ENCODE measurements at places on chromosomes 1 and 21.

DNA sequence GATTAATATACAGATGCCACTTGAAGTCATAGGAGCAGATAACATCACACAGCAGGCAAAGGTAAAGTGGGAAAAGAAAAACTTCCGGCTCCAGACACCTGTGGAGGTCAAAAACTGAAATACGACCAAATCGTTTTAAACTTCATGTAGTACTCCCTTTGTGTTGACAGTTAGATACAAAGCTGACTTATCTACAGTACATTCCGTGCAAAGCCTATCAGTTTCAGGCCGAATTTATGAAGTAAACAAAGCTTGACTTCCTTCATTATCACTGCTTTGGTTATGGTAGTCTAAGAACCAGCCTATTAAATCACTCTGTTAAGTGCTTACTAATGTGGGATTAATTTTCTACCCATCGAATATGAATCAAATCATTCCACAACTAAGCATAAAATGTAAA, 156.3 kb downstream of the SMYD3 start:
- no peak for DNase-seq

DNA sequence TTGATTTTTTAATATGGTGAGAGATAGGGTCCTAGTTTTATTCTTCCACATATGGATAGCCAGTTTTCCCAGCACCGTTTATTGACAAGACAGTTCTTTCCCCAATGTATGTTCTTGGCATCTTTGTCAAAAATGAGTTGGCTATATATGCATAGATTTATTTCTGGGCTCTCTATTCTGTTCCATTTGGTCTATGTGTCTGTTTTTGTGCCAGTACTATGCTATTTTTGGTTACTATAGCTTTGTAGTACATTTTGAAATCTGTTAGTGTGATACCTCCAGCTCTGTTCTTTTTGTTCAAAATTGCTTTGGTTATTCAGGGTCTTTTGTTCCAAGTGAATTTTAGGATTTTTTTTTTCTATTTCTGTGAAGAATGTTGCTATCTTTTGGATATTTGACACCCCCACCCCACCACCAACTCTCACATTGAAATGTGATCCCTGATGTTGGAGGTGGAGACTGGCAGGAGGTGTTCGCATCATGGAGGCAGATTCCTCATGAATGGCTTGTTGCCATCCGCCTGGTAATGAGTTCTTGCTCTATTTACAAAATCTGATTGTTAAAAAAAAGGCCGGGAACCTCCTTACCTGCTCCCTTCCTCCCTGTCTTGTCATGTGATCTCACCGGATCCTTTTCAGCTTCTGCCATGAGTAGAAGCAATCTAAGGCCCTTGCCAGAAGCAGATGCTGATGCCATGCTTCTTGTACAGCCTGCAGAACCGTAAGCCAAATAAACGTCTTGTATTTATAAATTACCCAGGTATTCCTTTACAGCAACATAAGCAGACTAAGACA, 54.8 kb upstream of the KRTAP19-8 start:
- no peak for DNase-seq

- no peak for DNase-seq
Observed at GRCh38 chr1:209648931-209649776, 3.1 kb downstream of the LAMB3 start.

DNA sequence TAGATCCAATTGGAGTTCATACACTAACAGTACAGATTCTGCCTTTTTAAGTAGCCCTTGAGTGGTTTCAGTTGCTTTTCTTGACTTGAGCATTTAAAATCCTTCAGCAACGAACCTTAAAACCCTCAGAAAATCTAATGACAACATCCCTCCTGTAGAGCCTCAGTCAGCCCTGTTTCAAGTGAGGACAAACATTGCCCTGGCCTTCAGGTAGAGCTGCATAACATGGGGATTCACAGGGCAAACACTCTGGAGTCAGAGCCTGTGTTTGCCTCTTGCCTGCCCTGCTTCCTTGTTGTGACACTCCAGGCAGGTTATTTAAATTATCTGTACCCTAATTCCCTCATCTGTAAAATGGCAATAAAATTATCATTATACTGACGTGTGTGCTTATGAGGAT, 96.1 kb upstream of the KCNA3 start:
- no peak for DNase-seq

DNA sequence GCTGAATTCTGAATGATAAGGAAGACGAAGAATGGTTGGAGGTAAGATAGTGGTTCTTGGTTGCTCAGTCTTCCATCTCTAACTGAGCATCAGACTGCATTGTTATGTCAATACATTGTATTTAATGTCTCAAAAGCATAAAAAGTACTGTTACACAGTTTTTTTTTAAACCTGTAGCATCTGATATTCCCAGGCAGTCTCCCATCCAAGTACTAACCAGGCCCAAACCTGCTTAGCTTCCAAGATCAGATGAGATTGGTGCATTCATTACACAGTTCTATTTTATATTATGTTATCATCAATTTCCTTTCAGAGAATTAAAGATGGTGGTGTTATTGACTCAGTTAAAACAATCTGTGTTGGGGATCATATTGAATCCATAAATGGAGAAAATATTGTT, 48.9 kb downstream of the GIPC2 start:
- no peak for DNase-seq

GRCh38 chr1:20507248-20507563, 745 bp downstream of the MUL1 start:
- DNase-seq: no peak

DNA sequence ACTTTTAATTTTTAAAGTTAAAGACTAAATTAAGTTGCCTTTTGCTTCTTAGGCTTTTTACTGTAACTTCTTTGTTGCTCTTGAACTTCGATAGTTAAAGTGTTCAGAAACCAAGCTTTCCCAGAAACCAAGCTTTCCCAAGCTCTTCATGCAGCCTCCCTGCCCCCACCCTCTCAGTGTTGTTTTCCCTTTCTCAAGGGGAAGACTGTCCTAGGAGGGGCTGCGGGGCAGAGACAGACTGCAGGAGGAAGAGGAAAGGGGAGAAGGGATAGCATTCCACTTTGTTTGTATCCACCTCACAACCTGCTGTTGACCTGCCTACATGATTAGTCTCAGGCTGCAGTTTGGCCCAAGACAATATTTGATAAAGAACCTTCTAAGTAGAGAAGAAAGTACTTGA, 39.0 kb upstream of the DIPK1A start:
- DNase-seq: no peak

- DNase-seq: no peak
Observed at GRCh38 chr1:64505944-64506655, 36.2 kb downstream of the CACHD1 start.

- DNase-seq: peak; percentile 74
Observed at GRCh38 chr1:155938220-155938627, 3.2 kb upstream of the RXFP4 start.

- no peak for DNase-seq
Observed at GRCh38 chr1:218164111-218164929, 120.8 kb upstream of the RRP15 start.

- no peak for DNase-seq
Observed at GRCh38 chr1:44408212-44408582, 3.1 kb downstream of the RNF220 start.

- DNase-seq: no peak
Observed at GRCh38 chr1:84775535-84775920, 85.3 kb upstream of the SSX2IP start.

DNA sequence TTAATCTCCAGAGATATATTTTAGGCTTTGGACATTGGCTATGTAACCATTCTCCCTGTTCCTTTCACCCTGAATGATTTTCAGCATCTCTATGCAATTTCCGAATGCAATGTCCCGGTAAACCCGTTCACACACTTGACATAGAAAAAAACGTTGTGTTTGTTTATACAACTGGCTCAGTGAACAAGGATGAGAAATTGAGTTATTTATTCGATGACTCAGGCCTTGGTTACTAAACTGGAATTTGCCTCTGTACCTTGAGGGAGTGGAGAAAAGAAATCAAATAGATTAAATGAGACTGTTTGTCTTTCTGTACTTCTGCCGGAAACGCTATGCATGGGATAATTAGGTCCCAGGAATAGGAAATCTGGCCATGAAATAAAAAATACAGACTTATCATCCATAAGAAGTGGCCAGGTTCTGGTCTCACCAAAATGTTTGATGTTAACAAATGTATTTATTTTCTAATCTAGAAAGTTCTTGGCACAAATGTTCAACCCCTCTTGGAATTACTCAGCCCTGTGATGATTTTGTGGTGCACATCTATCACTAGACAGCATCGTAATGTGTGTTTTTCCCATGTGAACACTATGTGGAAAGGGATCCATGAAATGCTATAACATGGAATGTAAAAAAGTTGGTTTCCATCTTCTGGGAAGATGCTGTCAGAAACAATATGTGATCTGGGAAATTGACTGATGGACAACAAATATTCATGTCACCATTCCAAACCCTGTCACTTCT, 253.9 kb downstream of the DUSP10 start:
- DNase-seq: no peak

GRCh38 chr1:22876359-22877111, 96.1 kb downstream of the LACTBL1 start:
- DNase-seq: no peak

GRCh38 chr1:211932231-211932932, 101.8 kb upstream of the LPGAT1 start:
- DNase-seq: no peak

Measured in hypothalamus (tissue), 51 donors.